ENCODE measurements at places on chromosomes 11 and 22. TPM values are rescaled to one million over a fixed set of nuclear protein-coding genes. Genes with fewer than 3 reads are reported as not detected.

DNA sequence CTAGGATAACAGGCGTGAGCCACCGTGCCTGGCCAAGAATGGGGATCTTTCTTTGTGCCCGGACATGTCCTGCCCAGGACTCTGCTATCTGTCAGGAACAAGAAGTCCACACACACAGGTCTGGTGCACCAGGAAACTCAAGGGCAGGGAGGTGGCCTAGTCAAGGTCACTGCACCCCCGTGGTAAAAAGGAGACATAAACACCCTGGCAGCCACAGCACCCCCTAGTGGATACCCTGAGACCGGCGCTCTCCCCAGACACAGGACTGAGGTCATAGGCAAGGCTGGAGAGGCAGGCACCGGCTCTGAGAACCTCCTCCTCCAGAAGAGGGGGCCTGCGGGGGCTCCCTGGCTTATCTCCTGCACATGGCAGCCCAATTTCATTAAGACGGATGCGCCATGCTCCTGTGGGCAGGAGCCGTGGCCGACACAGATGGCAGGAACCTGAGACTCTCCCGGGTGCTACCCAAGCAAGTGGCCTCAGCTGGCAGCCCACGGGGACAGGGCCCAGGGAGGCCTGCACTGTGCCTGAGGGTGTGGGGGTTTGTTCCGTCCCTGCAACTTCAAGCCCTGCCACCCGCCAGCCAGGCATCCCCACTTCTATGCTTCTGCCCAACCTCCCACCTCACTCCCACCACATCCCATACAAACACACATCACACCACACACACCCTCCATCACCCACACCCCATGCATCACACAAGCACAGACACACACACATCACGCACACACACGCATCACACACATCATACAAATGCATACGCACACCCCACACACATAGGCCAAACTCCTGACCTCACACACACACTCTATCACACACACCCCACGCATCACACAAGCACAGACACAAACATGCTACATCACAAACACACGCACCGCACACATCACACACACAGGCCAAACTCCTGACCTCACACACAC lies 19.6 kb downstream of the MACROD1 start:
- peak; percentile 9 for DNase-seq

- no peak for DNase-seq
These were observed 274.4 kb downstream of the BLID start for GRCh38 chr11:121841487-121842191.

DNA sequence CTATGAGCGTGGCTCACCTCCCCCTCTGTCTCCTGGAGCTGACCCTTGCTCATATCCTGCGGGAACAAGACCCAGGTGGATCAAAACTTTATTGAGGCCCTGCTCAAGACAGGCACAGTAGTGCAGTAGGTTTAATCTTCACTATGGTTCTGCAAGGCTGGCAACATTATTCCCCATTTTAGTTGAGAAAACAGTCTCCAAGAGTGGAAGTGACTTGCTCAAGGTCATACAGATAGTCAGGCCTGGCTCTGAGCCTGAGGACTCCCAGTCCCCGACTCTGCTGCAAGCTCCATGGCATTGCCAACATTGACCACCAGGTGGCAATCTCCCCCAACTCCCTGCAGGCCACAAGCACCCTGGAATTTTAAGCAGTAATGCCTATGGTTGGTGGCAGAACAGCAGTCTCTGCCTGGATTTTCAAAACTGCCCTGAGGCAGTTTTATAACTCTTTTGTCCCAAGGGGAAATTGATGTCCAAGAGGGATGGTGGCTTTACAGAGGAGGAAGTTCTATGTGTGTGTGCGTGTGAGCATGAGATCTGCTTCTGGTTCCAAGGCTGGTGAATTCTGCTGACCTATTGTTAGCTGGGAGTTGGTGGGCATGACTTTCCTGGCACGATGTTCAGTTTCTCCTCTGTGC lies 34.1 kb downstream of the NEU3 start:
- DNase-seq, result peak; percentile 62

- DNase-seq, result peak; percentile 86
These were observed 82.7 kb upstream of the LINC01488 start for GRCh38 chr11:69398529-69399492.

DNA sequence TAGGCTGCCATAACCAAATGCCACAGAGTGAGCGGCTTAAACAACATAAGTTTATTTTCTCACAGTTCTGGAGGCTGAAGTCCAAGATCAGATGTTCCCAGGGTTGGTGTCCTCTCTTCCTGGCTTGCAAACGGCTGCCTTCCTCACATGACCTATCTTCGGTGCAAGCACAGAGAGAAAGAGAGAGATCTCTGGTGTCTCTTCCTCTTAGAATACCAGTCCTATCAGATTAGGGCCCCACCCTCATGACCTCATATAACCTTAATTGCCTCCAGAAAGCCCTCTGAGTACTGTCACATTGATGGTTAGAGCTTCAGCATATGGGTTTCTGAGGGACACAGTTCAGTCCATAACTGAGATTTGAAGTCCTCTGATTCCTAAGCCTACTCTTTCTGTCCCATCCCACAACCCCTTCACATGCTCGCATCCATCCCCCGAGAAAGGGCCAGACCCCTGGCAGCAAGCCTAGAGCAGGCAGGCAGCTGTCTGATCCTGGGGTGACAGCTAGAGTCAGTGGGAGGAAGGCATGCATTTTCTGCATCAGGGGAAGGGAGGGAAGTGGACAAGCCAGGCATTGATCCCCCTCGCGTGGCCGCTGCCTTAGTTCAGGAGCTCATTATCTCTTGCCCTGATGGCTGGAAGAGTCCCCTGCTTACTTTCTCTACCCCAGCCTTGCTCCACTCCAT lies 114.1 kb downstream of the FAR1 start:
- DNase-seq, result no peak

Gene RIMBP3B
- not detected for polyA plus RNA-seq

DNA sequence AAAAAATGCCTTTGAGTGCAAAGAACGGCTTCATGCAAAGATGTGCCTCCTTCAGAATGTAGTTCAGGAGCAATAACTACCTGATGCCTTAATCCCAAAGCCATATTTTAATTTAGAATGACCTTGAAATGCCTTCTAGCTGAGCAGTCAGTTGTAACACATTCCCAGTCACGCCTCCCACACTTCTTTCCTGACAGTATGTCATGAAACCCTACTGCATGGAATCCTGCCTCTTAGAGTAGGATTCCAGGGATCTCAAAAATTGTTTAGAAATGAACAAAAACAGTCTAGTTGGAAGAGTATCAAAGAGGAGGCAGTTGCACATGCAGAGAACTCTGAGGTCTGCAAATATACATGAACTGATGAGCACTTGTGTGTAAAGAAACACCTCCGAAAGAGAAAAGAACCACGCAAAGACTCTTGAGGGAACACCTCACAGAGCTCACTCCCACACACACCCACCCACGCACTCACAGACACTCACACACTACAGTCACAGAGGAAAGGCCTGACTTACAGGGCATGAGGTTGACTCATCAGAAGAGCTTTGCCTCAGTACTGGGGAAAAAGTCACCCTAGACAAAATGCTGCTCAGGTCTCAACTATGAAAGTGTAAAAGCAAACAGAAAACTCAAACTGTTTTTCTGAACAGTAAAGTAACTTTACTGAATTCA lies 77.4 kb downstream of the GGTLC2 start:
- DNase-seq, result no peak

DNA sequence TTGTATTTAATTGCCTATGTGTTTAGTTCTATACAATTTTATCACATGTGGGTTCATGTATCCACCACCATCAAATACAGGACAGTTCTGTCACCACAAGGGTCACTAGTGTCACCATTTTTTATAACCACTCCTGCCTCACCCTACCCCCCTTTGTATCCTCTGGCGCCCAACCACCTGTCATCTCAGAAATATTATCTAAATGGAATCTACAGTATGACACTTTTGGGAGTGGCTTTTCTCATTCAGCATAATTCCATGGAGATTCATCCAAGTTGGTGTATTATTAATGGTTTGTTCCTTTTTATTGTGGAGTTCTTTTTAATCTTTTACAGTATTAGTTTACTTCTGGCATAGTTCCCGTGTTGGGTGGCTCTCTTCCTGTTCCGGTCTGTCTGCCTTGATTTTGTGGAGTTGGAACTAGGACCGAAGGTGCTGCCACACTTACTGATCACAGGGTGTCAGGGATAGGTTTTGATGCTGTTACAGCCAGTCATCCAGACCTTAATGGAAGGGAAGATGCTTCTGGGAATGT lies 58.5 kb downstream of the TNRC6B start:
- no peak for DNase-seq

DNA sequence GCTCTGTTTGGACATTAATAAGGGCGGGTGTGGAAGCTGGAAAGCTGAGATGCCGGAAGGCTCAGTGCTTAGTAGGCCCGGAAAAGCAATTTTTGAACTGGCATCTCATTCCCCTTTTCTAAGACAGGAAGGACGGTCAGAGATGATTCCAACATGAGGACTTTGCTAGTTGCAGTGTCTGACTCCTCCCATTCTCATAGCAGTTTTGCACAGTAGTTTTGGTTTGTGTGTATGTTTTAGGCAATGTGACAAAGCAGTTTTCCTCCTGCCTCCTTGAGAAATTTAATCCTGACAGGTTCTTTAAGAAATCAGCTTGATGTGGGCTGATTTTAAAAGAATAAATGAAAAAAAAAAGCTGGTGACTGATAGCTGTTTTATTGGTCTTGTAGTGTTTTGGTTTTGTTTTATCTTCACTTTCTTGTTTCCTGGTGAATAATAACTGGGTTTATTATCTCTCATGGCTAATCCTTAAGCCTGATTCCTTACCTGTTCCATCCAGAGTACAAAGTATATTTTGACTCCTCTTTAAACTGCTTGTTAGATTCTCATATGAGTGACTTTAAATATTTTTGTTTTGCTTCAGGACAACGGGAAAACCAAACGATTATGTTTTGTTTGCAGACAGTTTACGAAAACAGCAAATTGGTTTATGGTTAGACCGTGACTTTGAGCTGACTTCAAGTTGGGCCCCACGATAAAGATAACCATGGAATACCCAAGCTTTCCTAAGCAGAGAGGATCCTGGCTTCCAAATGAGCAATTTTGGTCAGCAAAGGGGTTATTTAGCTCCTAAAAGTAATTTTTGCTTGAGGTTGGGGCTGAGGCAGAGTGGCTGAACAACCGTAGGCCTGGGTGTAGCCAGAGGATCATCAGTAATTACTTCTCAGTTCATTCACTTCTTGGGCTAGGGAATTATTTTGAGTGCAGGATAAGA lies 3.4 kb downstream of the PTPRJ start:
- DNase-seq, result no peak

GRCh38 chr11:3109921-3110706 lies 52.9 kb upstream of the CARS1 start:
- DNase-seq, result no peak

Gene NUCB2
- 23.2 TPM for polyA plus RNA-seq

GRCh38 chr11:3206156-3206921 lies 12.3 kb downstream of the MRGPRG start:
- no peak for DNase-seq

DNA sequence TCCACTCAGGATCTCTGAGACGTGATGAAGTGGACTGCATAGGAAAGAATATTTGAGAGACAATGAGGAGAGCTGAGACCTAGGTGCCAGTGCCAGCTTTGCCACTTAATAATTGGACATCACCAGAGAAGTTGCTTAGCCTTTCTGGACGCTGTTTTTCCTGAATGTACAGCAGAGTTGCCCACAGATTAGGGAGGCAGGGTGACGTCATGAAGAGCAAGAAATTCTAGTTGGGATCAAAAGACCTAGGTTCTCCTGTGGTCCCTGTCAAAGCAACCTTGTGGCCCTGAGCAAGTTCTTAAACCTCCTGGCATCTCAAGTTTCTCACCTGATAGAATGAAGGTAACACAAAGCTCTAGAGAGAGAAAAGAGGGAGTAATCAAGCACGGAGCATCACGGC lies 174.6 kb upstream of the TENM4 start:
- DNase-seq, result no peak

DNA sequence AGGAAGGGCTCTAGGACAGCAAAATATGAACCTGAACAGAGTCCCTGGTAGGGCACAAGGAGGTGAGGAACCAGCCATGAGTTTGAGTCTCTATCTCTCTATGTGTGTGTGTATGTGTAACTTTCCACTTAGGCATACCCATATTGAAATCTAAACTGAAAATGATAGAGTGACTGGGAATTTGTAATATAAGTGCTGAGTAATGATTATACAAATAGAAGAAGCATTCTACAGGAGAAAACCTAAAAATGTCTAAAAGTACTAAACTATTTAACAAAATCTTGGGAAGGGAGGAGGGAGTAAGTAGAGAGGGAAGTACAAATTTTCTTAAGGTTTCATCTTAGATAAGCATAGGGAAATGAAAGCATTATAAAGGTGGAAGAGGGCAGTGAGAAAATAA lies 97.1 kb upstream of the ZC3H12C start:
- no peak for DNase-seq

DNA sequence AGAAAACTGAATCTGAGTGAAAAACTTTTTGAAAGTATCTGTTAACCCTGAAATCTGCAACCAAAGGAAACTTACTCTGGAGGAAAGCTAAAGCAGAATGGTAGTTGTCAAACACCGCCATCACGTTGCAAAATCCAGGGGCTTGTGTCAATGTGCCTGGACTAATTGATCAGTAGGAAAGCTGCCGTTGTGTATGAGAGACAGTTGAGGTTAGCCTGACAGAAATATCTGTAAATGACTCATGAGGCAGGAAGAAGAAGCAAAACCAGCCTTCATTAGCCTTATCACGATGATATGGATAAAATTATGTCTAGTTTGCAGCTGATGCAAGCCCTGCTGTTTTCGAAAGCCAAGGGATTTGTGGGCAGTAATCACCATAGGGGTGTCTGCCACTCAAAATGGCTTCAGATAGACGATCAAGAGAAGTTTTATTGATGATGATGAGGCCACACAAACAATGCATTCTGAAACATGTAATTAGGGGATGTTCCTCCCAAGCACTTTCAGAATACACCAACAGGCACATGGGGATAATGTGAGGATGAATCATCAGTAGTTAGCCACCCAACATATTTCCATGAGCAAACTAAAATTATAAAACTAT lies 8.9 kb downstream of the SCGB1A1 start:
- no peak for DNase-seq

DNA sequence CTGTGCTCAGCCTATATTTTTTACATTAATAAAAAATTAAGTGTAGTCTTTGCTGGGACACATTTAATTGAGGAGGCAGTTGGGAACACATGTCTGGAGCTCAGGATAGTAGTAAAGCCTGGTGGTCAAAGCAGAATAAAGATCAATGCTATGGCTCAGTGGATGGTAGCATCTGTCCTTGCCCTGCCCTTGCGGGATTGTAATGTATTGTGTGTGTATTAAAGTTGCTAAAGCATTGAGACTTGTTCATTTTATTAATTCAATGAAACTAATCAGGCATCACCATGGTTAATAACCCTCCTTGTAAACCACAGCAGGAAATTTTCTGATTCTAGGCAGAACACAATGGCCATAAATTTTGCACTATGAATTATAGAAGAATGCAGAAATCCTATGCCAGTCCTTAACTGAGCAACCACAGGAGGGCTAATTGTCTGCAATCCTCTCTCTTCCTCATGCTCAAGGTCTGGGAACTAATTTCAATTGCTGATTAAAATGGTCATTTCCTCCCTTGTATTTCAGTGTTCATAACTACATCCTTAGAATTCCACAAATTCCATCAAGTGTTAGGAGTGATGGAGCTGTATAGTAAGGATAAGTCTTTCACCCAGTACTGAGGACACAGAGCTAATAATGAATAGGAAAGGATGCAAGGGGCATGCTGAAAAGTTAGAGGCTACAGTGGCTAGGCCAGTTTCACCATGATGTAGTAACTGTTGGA lies 403.2 kb upstream of the DDI1 start:
- DNase-seq, result no peak

Measured in keratinocyte (primary cell).